ENCODE measurements at places on chromosomes 12 and 14.

- peak; percentile 62 for DNase-seq
Measured at GRCh38 chr12:25995906-25996305, 37.4 kb downstream of the RASSF8 start.

- DNase-seq, result peak; percentile 34
Measured at GRCh38 chr12:96070670-96071279, 35.4 kb upstream of the LTA4H start.

GRCh38 chr12:116336542-116337065 lies 59.1 kb upstream of the MED13L start:
- no peak for DNase-seq

DNA sequence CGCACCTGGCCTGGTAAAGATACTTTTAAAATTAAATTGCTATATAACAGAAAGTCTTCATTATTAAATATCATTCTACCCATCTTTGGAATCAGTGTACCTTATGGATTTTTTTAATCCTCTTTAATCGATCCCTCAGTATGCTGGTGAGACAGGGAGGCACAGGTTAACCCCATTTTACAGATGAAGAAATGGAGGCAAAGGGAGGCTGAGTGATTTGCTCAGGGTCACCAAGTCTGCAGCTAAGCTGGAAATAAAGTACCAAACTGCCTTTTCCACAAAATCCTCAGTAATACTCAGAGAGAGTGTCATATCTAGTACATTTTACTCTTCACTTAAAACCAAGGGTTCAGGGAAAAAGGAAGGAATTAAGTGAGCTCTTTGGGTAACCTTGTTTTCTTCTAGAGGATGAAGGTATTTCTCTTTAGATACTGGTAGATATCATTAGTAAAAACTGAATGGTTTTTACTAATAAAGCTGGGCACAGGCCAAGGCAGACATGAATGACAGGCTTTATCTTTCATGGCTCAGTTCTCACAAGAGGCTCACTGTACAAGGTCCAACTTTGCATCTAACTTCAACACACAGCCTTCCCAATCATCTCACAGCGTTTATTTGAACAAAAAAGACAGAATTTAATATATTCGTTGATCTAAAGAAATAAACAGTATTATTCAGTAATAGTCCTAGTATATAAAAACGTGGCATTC lies 35.3 kb upstream of the TTC7B start:
- no peak for DNase-seq

GRCh38 chr12:96117460-96117859 lies 76.7 kb upstream of the ELK3 start:
- DNase-seq, result no peak

GRCh38 chr12:111103583-111103982 lies 183.2 kb upstream of the MYL2 start:
- DNase-seq, result no peak

GRCh38 chr12:65845751-65846537 lies 21.7 kb downstream of the HMGA2 start:
- DNase-seq, result peak; percentile 56

- no peak for DNase-seq
Measured at GRCh38 chr14:75961662-75962061, 20.1 kb downstream of the TGFB3 start.

DNA sequence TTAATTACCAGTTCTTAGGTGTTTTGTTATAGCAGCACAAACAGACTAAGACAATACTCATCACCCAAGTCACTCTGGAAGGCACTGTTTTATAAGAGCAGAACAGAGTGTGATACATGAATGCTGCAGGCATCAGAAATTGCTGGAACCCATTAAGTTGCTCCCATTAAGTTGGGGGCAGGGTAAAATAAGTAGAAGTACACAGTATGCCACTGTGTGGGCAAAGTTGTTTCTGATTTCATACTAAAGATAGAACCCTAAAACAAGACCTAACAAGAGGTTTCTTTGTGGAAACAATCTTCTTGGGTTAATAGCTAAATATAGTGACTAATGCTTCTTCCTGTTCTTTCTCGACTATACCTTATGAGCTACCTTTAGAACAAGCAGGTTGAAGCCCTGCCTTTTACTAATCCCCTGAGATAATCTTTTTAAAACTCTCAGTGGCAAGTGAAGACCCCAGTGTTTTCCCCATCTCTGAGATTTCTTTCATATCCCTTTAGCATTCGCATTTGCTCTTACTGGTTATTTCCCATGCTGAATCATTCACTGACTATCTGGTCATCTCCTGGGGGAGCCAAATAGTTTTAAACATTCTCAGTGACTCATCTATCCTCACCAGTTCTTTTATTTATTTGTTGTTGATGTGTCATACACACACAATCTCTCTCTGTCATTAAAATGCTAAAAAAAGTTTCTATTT lies 52.3 kb downstream of the SOCS2 start:
- peak; percentile 82 for DNase-seq

DNA sequence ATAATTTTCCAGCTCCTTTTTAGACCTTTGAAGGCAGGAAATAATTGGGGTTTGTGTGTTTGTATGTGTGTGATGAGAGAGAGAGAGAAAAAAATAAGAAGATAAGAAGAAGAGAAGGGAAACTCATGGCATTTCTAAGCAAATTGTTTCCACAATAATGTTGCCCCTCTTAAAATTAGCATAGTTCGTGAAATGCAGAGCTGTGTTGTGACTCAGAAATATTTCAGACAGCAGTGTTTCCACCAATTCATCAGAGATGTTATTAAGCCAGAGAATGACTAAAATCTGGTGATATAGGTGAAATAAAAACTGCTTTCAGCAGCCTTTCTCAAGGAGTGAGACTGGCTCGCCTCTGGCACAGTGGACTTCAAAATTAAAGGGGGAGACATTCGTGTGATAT lies 65.9 kb upstream of the ARHGAP5 start:
- no peak for DNase-seq

- DNase-seq, result no peak
Measured at GRCh38 chr12:52172956-52173355, 18.9 kb downstream of the KRT80 start.

DNA sequence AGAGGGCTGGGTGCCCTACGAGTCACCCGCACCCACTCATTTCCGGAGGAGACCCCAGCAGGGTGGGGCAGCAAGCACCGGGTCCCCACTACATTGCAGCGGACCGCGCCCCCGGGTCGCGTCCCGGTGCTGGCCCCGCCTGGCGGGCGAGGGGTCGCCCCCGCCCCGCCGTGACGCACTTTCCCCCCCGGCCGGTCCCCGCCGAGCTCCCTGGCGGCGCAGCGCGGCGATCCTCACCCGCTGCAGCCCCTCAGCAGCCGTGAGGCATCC lies 106.1 kb downstream of the PRICKLE1 start:
- DNase-seq, result peak; percentile 77

GRCh38 chr14:57610631-57611030 lies 117.0 kb upstream of the CCDC198 start:
- DNase-seq, result no peak

GRCh38 chr14:71852181-71852580 lies 80.0 kb upstream of the RGS6 start:
- peak; percentile 12 for DNase-seq

DNA sequence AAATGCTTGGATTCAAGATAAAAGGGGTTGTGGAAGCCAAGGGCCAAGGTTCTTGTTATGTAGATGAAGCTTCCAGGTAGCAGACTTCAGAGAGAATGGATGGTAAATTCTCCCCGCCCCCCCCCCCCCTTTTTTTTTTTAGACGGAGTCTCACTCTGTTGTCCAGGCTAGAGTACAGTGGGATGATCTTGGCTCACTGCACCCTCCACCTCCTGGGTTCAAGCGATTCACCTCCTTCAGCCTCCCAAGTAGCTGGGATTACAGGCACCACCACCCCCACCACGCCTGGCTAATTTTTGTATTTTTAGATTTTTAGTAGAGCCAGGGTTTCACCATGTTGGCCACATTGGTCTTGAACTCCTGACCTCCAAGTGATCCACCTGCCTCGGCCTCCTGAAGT lies 4.1 kb downstream of the DGLUCY start:
- DNase-seq, result no peak

DNA sequence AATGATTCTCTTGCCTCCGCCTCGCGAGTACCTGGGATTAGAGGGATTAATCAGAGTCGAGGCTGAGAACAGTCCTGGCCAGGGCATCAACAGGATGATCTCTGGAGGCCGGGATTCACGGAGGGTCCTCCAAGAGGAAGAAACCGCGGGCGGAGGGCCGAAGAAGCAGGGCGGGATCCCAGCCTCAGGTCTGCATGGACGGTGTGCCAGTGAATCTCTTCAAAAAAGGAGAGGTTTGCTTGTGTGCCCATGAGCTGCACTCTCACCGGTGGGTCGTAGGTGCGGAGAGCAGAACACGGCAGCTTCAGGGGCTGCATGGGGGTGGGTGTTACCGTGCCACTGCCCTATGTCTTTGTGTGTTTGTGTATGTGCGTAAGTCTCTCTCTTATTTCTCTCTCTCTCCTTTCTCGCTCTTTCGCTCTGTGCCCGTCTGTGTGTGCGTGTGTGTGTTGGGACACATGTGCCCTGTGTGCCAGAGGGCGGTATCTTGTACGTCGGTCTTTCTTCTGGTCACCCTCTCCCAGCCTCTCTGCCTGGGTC lies 768.2 kb upstream of the ALG10B start:
- DNase-seq, result no peak

DNA sequence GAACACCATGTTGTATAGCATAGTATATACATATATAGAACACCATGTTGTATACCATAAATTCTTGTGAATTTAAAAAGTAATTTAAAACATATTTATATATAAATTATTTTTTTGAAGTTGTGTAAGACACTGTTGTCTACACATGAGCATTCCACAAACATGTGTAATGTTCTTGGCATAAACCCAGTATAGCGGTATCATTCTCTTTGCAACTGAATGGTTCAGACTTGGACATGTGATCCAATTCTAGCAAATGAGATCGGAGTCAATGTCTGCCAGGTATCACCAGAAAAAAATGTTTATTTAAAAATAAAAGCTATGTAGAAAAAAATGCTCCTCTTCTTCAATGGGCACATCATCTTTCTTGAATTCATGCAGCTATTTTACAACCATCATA lies 33.9 kb downstream of the CEP290 start:
- DNase-seq, result peak; percentile 7

DNA sequence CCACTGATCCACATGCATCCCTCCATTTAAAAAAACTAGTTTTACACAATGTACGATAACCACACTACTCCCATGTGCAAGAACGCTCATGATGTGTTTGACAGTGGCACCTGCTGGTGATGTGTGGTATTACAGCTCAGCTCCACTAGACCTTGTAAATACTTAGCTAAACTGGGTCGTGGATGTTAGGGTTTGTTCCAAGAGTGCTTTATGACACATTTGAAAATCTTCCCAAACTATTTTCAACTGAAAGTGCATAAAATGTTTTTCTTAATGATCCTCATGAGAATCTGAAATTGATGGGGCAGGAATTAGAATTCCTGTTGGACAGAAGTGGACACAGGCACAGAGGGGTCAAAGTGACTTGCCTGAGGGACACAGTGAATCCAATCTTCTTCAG lies 99.2 kb downstream of the SCARB1 start:
- DNase-seq, result peak; percentile 91

- DNase-seq, result no peak
Measured at GRCh38 chr14:22408547-22408946, 180.5 kb downstream of the DAD1 start.
